ENCODE measurements at places on chromosomes 4 and X.

- DNase-seq: no peak
Observed at GRCh38 chr4:74615411-74615810, 170.5 kb downstream of the AREG start.

- peak; percentile 90 for DNase-seq
Observed at GRCh38 chr4:55733932-55734331, 85.7 kb upstream of the EXOC1L start.

DNA sequence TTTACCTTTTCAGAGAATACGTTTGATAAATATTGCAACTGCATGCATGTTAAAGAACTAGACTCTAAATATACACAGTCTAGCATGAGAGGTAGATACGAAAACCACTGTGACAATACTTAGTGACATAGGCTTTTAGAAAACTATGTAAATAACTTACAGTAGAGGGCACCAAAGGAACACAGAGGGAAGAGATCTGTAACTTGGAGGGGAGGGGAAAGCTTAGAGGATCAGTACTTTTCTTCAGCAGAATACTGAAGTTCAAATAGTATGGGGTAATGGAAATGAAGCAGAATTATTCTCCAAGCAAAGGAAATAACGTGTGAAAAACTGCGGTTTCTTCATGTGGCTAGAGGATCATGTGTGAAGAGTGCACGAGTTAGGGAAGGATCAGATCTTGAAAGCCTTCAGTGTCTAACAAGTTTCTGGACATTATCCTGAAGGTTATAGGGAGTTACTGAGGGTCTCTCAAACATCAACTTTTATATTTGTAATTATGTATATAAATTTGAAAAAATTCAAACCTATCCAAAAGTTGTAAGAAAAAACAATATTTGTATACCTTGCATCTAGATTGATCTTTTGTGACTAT lies 264.3 kb downstream of the NPFFR2 start:
- peak; percentile 19 for DNase-seq

- peak; percentile 24 for DNase-seq
Observed at GRCh38 chr4:38662522-38663089, 1.4 kb upstream of the KLF3 start.

DNA sequence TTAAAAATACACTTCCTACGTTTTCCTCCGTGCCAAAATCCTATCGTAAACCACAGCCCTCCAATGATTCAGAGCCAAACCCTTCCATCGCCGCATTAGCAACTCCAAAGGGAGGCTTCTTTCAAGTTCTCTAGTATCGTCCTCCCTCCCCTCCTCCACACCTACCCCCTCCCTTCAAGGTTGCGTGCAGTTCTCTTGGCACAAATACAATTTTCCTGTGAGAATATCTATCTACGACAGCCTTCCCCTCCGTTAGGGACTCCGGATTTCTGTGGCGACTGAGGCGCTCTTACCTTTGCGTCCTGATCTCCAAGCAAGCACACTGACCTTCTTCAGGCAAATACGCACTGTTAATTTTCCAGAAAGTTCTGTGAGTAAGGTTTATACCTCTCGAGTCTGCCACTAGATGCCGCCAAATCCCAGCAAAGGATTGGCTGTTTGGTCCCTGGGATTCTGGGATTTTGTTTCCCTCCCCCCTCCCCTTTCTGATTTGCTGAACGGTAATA lies 1.2 kb upstream of the MORF4L2 start:
- peak; percentile 44 for DNase-seq

DNA sequence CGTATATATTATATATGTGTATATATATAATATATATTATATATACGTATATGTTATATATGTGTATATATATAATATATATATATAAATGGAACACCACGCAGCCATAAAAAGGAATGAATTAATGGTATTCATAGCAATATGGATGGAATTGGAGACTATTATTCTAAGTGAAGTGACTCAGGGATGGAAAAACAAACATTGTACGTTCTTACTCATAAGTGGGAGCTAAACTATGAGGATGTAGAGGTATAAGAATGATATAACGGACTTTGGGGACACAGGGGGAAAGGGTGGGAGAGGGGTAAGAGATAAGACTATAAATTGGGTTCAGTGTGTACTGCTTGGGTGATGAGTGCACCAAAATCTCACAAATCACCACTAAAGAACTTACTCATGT lies 1388.9 kb downstream of the C4orf33 start:
- DNase-seq: no peak

DNA sequence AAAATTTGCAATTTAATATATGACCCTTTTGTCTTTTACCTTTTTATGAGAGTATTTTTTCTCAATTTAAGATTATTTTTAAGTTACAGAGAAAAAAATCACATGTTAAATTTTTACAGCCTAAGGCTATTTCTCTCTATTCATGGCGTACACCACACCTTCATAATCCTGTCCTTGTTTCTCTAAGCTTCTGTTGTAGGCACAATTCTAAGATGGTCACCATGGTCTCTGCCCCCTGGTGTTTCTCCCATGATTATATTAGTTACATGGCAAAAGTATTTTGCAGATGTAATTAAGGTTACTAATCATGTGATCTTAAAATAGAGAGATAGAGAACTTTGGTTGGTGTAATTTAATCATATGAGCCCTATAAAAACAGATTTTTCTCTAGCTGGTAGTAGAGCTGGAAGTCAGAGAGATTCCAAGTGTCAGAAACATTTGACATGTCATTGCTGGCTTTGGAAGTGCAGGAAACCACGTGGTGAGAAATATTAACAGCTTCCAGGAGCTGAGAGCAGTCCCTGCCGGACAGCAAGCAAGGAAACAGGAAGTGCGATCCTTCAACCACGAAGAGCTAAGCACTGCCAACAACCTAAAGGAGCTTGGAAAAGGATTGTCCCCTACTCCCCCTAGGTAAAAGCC lies 89.8 kb downstream of the EIF4E start:
- no peak for DNase-seq

DNA sequence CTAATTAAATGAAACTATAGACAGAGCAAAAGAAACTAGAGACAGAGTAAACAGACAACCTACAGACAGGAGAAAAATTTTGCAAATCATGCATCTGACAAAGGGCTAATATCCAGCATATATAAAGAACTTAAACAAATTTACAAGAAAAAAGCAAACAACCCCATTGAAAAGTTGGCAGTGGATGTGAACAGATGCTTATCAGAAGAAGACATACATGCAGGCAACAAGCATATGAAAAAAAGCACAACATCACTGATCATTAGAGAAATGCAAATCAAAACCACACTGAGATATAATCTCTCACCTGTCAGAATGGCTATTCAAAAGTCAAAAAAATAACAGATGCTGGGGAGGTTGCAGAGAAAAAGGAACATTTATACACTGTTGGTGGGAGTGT lies 14.8 kb downstream of the ZNF280C start:
- peak; percentile 95 for DNase-seq

Measured in NCI-H526 treated with DMSO at 0.1 percent for 48 hours (cell line).